CD8-positive, alpha-beta memory T cell (primary cell): ENCODE measurements at places on chromosomes 7 and 10.

DNA sequence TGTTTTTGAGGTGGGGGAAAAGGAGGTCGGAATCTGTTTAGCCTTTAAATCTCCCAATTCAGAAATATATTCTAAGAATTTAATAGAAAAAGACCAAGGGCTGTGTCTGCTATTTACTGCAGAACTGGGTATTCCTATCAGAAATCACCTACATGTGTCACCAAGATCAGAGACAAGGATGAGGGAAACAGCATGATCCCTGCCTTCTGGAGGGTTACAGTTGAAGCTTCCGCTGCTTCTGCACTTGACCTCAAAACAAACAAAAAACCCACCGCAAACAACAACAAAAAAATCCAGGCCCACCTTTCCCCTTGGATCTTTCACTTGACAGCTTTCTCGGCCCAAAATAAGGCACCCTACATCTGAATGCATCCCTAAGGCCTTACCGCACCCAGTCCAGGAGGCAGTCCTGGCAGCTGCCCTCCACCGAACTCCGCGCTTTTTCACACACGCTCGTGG lies 750 bp upstream of the CDK14 start:
- no peak for DNase-seq

DNA sequence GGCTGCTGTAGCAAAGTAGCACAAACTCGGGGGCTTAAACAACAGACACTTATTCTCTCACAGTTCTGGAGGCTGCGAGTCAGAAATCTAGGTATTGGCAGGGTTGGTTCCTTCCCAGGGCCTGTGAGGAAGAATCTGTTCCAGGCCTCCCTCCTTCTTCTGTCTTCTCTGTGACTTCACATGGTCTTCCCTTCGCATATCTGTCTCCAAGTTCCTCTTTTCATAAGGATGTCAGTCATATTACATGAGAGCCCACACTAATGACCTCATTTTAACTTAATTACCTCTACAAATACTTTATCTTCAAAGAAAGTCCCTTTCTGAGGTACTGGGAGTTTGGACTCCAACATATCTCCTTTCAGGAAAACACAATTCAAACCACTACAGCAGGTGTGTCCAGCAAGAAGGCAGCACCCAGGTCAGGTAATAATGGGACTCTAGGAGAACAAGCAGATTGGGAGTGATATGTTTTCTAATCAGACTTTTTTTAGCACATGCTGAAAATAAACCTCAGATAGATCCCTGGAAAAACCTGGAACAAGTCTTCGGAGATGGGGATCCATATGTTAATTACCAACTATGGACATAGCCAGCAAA lies 11.7 kb downstream of the CREB5 start:
- DNase-seq, result no peak

GRCh38 chr10:3982746-3983442 lies 197.9 kb upstream of the KLF6 start:
- no peak for DNase-seq

DNA sequence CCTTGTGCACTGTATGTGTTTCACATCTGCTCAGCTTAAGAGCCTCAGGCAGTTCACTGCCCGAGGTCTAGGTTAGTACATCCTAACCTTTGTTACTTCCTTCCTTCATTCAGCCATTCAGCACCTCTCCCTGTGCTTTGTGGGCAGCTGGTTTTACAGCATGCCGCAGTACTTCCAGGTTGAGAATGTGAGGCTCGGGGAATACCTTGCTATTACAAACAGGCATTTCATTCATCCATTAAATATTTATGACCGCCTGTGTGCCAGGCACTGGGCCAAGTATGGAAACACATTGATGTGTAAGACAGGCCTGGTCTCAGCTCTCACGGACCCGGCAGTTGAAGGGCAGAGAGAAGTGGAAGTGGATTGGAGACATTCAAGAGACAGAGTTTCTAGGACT lies 82.4 kb downstream of the SHH start:
- DNase-seq, result no peak

DNA sequence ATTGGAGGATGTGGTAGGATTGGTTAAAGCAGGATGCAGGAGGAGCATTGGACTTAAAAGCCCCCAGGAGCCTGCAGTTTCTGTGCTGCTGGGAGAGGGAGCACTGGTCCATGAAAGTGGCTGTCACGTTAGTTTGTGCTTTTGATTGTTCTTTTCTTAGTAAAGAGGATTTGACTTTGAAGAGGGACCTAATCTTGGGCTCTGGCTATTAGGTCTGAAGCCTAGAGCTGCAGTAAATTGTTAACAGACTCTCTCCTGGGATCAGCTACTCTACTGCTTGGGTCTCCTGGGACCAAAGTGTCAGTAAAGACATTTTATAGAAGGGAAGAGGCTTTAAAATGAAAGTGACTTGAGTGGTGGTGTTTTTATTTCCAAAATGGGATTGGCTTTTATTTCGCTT lies 3.7 kb downstream of the ZFYVE27 start:
- no peak for DNase-seq
